ENCODE measurements at places on chromosomes 7 and 10. TPM values are rescaled to one million over a fixed set of nuclear protein-coding genes. Genes with fewer than 3 reads are reported as not detected.

DNA sequence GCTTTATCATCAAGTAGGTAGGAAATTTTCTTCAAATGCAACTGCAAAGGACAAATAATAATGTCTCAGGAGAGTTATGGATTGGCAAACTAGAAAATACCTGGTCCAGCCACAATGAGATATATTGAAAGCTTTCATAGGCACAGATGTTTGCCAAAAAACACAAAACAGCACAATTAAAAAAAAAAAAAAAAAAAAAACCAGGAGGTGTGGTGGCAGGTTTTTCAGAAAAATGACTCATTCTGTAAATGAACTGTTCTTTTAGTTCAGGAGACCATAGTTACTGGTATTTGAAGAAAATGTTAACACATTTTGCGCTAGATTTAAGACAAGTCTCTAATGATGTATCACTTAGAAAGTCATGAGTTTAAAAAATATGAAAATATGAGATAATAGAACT lies 55.0 kb upstream of the JCAD start:
- no peak for DNase-seq

The C7orf57 gene
- under 0.01 TPM for total RNA-seq

The TDRD1 gene
- 0.64 TPM for total RNA-seq

The ANXA8 gene
- total RNA-seq: 3.9 TPM

The SCIN gene
- 3.9 TPM for total RNA-seq

The WEE2 gene
- 0.32 TPM for total RNA-seq

Data from fibroblast of villous mesenchyme (primary cell).